ENCODE measurements at places on chromosomes 13 and 19. TPM values are rescaled to one million over a fixed set of nuclear protein-coding genes. Genes with fewer than 3 reads are reported as not detected.

The ZNF493 gene
- 50.4 TPM for total RNA-seq

The SPHK2 gene
- 28.3 TPM for total RNA-seq

The ZNF77 gene
- total RNA-seq, result 6.8 TPM

The GPR4 gene
- total RNA-seq, result 0.12 TPM

The UHRF1 gene
- 4.6 TPM for total RNA-seq

The SIGLECL1 gene
- not detected for total RNA-seq

The ZNF541 gene
- 1.5 TPM for total RNA-seq

The LIM2 gene
- 8.5 TPM for total RNA-seq

The ZNF175 gene
- 3.4 TPM for total RNA-seq

The TTYH1 gene
- 0.65 TPM for total RNA-seq

The FCAR gene
- total RNA-seq, result 23.7 TPM

The ZNF571 gene
- total RNA-seq, result 22.1 TPM

GRCh38 chr19:4304538-4305256 lies at the start of gene FSD1:
FSD1 (plus strand) TSS chr19:4304598; CDS start chr19:4304747, 149 bp downstream.
- H3K27ac ChIP-seq, result peak within 1 kb of the TSS; percentile 92
- peak; percentile 73 for DNase-seq
- peaks cover 2% of the 10 kb centered on the region for H3K36me3 ChIP-seq
- H3K4me1 ChIP-seq, result peaks cover 46% of the 10 kb centered on the region

- H3K4me1 ChIP-seq, result no peaks in the 10 kb centered on the region
- no peaks in the 10 kb centered on the region for H3K36me3 ChIP-seq
- H3K27ac ChIP-seq, result no peak overlapping the region
- no peak for DNase-seq
- H3K4me3 ChIP-seq, result no peak overlapping the region
Observed at GRCh38 chr13:67318860-67319259, 88.7 kb upstream of the PCDH9 start.

GRCh38 chr13:33838647-33839046 lies 20.7 kb downstream of the RFC3 start:
- DNase-seq, result no peak
- H3K36me3 ChIP-seq, result peaks cover 5% of the 10 kb centered on the region
- H3K27ac ChIP-seq, result no peak overlapping the region

DNA sequence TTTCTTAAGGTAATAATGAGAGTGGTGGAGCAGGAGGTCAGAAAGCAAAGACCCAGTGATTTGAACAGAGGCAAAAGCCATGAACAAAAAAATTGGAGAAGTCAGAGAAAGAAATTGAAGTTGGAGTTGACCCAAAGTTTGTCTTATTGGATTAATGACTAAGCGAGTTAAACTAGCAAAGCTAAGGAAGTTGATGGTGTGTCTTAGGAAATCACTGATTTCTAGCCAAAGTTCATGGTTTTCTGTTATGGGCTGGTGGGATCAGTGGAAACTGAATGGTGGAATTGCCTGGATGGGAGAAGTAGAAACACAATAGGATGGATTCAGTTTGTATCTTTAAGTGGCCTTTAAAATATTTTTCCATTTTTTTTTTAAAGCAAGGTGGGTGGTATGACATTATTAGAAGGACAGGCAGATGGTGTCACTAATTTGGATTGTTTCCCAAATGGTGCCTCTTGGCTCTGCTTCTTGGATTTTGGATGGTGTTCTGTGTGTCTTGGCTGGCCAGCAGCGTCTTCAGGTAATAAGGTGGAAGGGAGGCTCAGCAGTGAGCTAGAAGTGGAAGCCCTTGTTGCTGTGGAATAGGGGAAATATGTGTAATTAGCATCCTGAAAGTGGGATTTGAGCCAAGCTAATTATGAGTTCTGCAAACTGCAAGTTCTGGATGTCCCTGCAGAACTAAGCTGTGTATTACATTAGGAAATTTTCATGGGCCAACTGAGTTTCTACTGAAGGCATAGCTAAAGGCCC lies 302.9 kb downstream of the LMO7 start:
- no peaks in the 10 kb centered on the region for H3K36me3 ChIP-seq
- H3K27ac ChIP-seq, result no peak overlapping the region
- no peak for DNase-seq
- no peak overlapping the region for H3K4me3 ChIP-seq

GRCh38 chr13:24304620-24305019 lies 4.8 kb upstream of the C1QTNF9 start:
- no peaks in the 10 kb centered on the region for H3K4me1 ChIP-seq
- H3K27me3 ChIP-seq, result no peaks in the 10 kb centered on the region
- H3K36me3 ChIP-seq, result peaks cover 68% of the 10 kb centered on the region
- H3K27ac ChIP-seq, result no peak overlapping the region
- no peak overlapping the region for H3K4me3 ChIP-seq

GRCh38 chr13:102097708-102098107 lies 304.1 kb downstream of the FGF14 start:
- no peaks in the 10 kb centered on the region for H3K4me1 ChIP-seq
- H3K36me3 ChIP-seq, result no peaks in the 10 kb centered on the region
- H3K27ac ChIP-seq, result no peak overlapping the region
- no peak for DNase-seq
- H3K4me3 ChIP-seq, result no peak overlapping the region

DNA sequence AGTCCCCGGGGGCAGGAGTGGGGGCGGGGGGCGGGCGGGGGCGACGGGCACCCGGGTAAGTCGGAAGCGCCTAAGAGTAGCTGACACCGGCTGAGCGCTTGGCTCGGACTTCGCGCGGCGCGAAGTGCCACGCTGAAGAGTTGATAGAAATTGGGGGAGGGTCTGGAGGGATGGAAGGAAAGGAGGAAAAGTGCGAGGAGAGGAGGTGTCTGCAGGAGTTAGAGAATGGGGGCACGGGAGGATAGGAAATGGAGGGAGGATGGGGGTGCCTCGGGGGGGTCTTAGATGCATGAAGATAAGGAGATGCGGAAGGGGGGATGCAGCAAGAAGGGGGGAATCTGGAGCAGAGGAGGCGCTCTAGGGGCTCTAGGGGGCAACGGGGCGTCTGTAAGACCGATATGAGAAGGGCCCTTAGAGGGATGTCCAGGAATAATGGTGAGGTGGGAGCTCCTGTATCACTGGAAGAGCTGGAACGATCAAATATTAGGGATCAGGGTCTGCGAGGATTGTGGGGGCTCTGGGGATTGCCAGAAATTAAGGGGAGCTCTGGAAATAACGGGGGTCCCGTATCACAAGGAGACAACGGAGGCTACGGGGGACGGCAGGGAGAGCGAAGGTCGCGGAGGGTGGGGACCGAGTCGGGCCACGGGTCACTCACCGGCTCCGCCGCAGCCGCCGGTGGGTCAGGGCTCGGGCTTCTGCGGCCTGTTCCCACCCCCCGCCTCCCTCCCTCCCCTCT lies at the start of gene MYPOP:
MYPOP (minus strand) TSS at position 702 of the 739 bp plus-strand sequence. CDS start 840 bp downstream, outside the sequence.
- no peaks in the 10 kb centered on the region for H3K27me3 ChIP-seq
- DNase-seq, result no peak
- peak within 1 kb of the TSS; percentile 56 for H3K4me3 ChIP-seq
- H3K36me3 ChIP-seq, result peaks cover 10% of the 10 kb centered on the region
- H3K27ac ChIP-seq, result peak within 1 kb of the TSS; percentile 73

- no peaks in the 10 kb centered on the region for H3K27me3 ChIP-seq
- H3K36me3 ChIP-seq, result no peaks in the 10 kb centered on the region
- no peak overlapping the region for H3K27ac ChIP-seq
- H3K4me3 ChIP-seq, result no peak overlapping the region
Observed at GRCh38 chr19:53813996-53814395, 10.1 kb downstream of the NLRP12 start.

GRCh38 chr19:10797078-10797477 lies 38.9 kb downstream of the TMED1 start:
- DNase-seq, result peak; percentile 80
- H3K27ac ChIP-seq, result peak overlapping the region; percentile 98
- peak overlapping the region; percentile 20 for H3K4me3 ChIP-seq

DNA sequence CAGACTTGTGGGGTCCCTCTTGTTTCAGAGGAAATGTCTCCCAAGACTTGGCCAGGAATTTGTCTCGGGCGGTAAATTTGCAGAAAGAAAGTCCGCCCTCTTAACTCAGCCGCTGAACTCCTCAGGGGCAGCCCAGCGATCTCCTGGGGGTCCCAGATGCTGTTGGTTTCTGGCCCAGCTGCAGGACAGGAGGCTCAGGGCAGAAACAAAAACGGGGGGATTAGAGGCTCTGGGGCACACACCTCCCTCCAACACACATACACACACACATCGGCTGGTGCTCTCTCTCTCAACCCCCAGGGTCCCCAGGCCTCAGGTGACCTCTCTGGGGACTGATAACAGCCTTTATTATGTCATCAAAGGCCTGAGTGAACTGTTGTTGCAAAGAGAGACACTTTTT lies 7.1 kb downstream of the ARHGEF18 start:
- DNase-seq, result no peak
- peaks cover 26% of the 10 kb centered on the region for H3K4me1 ChIP-seq
- H3K27ac ChIP-seq, result no peak overlapping the region
- H3K4me3 ChIP-seq, result no peak overlapping the region

DNA sequence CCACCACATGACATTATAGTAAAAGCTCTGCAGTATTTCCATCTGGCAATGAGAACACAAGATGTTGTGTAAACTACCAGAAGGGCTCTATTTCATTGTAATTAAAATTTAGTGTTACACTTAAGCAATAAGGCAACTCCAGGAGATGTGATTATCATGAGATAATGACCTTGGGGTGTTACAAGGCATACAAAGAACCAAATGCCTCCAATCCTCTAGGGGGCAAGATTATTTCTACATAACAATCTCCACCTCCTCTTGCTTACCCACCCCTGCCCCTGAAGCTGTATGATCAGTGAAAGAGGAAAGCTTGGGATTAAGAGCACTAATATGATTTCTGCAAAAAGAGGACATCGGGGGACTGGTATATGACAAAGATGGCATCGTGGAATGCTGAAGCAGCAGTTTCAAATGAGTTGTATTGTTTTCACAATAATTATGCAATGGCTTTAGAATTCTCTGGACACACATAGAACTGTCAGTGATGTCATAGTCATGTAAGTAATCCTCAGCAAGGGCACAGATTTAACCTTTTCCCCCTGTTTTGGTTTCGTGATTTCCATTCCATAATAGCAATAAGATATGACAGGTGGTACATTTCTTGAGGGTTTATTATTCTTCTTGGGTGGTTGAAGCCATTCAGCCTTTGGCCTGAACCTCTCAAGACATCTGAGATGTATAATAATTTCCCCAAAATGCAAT lies 295.3 kb downstream of the MZT1 start:
- no peak overlapping the region for H3K27ac ChIP-seq
- H3K27me3 ChIP-seq, result no peaks in the 10 kb centered on the region
- no peaks in the 10 kb centered on the region for H3K36me3 ChIP-seq
- no peak for DNase-seq
- H3K4me3 ChIP-seq, result no peak overlapping the region
- H3K4me1 ChIP-seq, result no peaks in the 10 kb centered on the region

DNA sequence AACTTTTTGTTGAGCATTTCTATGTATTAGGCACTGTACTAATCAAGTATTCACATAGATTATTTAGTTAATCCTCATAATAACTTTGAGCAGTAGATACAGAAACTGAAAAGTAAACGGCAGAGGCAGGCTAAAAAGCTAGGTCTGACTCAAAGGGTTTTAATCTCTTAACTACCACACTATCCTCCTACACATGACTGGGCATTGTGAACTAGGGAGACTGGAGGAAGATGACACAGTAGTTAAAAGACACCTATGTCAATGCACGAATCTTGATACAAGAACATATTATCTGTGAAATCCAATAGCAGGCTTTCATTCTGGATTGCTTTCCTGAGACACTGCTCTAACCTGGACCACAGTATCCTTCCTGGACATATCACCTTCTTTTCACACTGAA lies 36.3 kb downstream of the MICU2 start:
- H3K36me3 ChIP-seq, result peaks cover 19% of the 10 kb centered on the region
- H3K4me3 ChIP-seq, result no peak overlapping the region
- H3K27ac ChIP-seq, result no peak overlapping the region
- no peaks in the 10 kb centered on the region for H3K27me3 ChIP-seq
- no peak for DNase-seq

DNA sequence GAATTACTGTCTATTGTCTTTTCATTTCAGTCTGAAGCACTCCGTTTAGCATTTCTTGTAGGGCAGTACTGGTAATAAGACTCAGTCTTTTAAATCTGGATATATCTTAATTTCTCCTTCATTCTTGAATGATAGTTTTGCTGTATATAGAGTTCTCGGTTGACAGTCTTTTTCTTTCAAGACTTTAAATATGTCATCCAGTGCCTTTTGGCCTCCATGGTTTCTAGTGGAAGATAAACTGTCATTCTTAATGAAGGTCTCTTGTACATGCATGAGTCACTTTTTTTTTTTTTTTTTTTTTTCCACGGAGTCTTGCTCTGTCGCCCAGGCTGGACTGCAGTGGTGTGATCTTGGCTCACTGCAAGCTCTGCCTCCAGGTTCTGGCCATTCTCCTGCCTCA lies 27.2 kb upstream of the ZDHHC20 start:
- H3K27ac ChIP-seq, result no peak overlapping the region
- no peaks in the 10 kb centered on the region for H3K4me1 ChIP-seq
- no peak for DNase-seq

DNA sequence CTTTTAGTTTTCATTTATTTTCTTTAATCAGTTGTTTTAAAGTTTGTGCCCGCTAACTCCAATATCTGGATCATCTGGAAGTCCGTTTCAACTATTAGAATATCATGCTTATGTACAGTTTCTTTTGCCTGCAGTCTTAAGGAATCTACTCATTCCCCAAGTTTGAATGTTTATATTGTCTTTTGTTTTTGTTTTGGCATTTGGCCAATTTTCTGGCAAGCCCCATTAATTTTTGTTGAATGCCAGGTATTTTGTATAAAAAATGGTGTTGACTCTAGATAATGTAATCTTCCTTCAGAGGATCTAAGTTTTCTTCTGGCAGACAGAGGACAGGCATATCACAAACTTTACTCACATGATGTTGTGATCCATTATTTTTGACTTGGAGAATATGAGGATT lies 11.1 kb upstream of the ZNF235 start:
- no peak for DNase-seq
- H3K27ac ChIP-seq, result no peak overlapping the region
- H3K27me3 ChIP-seq, result no peaks in the 10 kb centered on the region
- H3K36me3 ChIP-seq, result no peaks in the 10 kb centered on the region

GRCh38 chr13:29901710-29902631 lies 51.6 kb upstream of the UBL3 start:
- H3K36me3 ChIP-seq, result no peaks in the 10 kb centered on the region
- peak overlapping the region; percentile 25 for H3K4me3 ChIP-seq
- peaks cover 4% of the 10 kb centered on the region for H3K27me3 ChIP-seq

- H3K27me3 ChIP-seq, result no peaks in the 10 kb centered on the region
- DNase-seq, result no peak
- no peak overlapping the region for H3K4me3 ChIP-seq
- H3K36me3 ChIP-seq, result no peaks in the 10 kb centered on the region
- no peak overlapping the region for H3K27ac ChIP-seq
Observed at GRCh38 chr13:47027780-47028437, 131.1 kb upstream of the HTR2A start.

GRCh38 chr13:31775148-31775547 lies 35.8 kb downstream of the RXFP2 start:
- no peaks in the 10 kb centered on the region for H3K27me3 ChIP-seq
- no peak overlapping the region for H3K4me3 ChIP-seq
- H3K36me3 ChIP-seq, result no peaks in the 10 kb centered on the region
- no peak overlapping the region for H3K27ac ChIP-seq
- DNase-seq, result no peak

- H3K36me3 ChIP-seq, result no peaks in the 10 kb centered on the region
- H3K4me1 ChIP-seq, result peaks cover 3% of the 10 kb centered on the region
- H3K27me3 ChIP-seq, result no peaks in the 10 kb centered on the region
- H3K27ac ChIP-seq, result no peak within 1 kb of the TSS
- no peak for DNase-seq
Observed at GRCh38 chr19:15672580-15673175, at the start of gene CYP4F12. CYP4F12 (plus strand) TSS chr19:15673087; CDS start chr19:15673530, 443 bp downstream.

GRCh38 chr19:29873024-29873800 lies 61.4 kb downstream of the CCNE1 start:
- DNase-seq, result peak; percentile 59
- peaks cover 18% of the 10 kb centered on the region for H3K4me1 ChIP-seq
- H3K36me3 ChIP-seq, result no peaks in the 10 kb centered on the region
- H3K27ac ChIP-seq, result no peak overlapping the region
